ENCODE measurements at places on chromosomes 4 and X. TPM values are rescaled to one million over a fixed set of nuclear protein-coding genes. Genes with fewer than 3 reads are reported as not detected.
A peak's percentile ranks its signal among the peaks of the same experiment; 100 is the strongest.

DNA sequence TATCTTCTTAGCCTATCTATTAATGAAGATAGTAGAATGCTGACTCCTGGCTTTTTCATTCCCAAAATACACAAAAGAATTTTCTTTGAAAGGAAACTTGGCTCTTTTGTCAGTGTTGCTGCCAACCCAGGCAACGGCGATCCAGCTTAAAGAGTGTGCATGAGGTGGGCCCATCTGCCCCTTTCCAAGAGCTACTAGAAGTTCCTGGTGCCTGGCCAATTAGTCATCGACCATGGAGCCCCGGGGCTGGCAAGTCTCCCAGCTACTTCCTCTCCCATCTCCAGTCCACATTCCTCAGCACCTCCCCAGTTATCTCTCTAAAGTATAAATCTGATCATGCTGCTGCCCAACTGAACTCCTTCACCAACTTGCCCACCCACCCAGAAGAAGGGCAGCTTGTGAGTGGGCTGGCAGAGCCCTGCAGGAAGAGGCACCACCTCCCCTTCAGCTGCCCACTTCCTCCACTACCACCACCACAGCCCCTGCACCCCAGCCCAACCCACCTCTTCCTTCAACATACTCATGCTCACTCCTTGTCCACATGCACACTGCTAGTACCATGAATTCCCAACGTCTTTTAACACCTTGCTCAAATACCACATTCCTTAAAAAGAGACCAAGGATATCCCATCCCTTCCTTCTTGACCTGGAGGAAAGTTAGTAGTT lies 158.2 kb upstream of the MAP3K15 start:
- DNase-seq, result peak; percentile 81

DNA sequence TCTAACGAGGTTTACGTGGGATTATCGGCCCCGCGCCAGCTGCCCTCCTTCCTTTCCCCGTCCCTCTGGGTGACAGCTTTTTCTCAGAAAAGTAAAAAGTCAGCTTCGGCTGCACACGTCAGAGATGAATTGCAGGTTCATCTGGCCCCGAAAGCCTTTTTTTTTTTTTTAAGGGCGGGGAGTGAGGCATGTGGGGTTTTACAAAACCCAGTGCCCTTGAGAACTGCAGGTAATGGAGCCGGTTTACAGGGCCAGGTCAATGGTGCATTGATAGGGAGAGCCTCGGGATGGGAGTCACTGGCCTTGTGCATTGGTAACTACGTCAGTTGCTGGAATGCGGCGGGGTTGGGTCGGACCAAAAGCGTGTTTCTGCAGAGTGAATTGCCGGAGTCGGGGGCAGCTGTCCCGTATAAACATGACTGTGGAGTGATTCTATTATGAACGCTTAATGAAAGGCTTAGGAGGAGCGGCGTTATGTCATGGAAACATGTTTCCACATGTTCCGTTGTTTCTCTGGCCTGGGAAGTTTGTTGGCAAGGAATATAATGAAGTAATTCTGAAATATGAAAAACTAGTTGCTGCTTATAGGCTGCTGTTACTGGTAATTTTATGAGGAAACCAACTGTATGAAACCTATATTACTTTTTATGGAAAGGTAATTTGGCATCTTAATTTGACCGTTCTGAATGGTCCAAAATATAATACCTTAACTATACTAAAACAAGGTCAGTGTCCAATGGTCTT lies 1.1 kb downstream of the HSPA4L start:
- peak; percentile 100 for DNase-seq

- peak; percentile 45 for DNase-seq
Measured at GRCh38 chr4:89598602-89599001, 238.4 kb downstream of the SNCA start.

Gene TASL
- not detected for total RNA-seq

DNA sequence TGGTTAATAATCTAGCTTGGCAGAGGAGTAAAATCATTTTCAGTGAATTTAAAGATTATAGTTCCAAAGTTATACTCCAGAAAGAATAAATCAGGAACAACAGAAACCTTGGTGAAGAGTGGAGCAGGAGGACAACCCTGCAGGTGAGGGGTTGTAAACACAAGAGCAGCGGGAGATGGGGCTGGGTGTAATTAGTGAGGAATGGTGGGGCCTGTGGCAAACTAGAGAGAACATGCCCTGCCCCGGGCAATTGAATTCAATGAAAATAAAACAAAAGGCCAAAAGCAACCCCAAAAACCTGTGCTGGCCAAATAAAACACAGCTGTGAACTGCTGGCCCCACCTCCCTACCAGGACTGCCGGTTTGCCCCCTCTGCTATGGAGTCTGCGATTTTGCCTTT lies 325.2 kb downstream of the NR3C2 start:
- DNase-seq, result no peak

Gene ITIH6
- not detected for total RNA-seq

- no peak for DNase-seq
Measured at GRCh38 chr4:168771251-168771650, 238.8 kb downstream of the CBR4 start.

All from bronchial epithelial cell (primary cell).